Naive thymus-derived CD4-positive, alpha-beta T cell (primary cell): ENCODE measurements at places on chromosomes 5 and 9. TPM values are rescaled to one million over a fixed set of nuclear protein-coding genes. Genes with fewer than 3 reads are reported as not detected.

Gene DNAJC25
- polyA plus RNA-seq = 1.9 TPM

Gene UBE2QL1
- polyA plus RNA-seq = not detected

Gene LIFR
- not detected for polyA plus RNA-seq

Gene PHYHD1
- polyA plus RNA-seq = 3.0 TPM

Gene PCDHA6
- polyA plus RNA-seq = not detected

Gene HRH2
- polyA plus RNA-seq = 8.0 TPM

Gene ACOT12
- polyA plus RNA-seq = not detected

Gene CARD9
- polyA plus RNA-seq = 0.10 TPM

Gene OR1J2
- not detected for polyA plus RNA-seq

Gene PAPPA
- polyA plus RNA-seq = not detected

Gene NUP155
- polyA plus RNA-seq = 18.7 TPM

Gene TNFSF8
- 86.2 TPM for polyA plus RNA-seq

Gene PCDHB12
- polyA plus RNA-seq = not detected

Gene AFAP1L1
- 1.1 TPM for polyA plus RNA-seq

Gene PDZD2
- polyA plus RNA-seq = 1.5 TPM

Gene PCDHB15
- not detected for polyA plus RNA-seq

Gene PTPRD
- not detected for polyA plus RNA-seq

Gene PCDHGA12
- polyA plus RNA-seq = not detected

Gene RBM27
- 11.7 TPM for polyA plus RNA-seq

Gene CAMK4
- polyA plus RNA-seq = 200 TPM

Gene CATSPER3
- 0.45 TPM for polyA plus RNA-seq

Gene LMX1B
- polyA plus RNA-seq = not detected
